ENCODE measurements at places on chromosomes 4 and X. TPM values are rescaled to one million over a fixed set of nuclear protein-coding genes. Genes with fewer than 3 reads are reported as not detected.

GDPD2 gene
- total RNA-seq = 0.26 TPM

SHISA3 gene
- total RNA-seq = 0.61 TPM

RS1 gene
- total RNA-seq = not detected

FRAS1 gene
- total RNA-seq = 0.05 TPM

ITGB1BP2 gene
- 6.3 TPM for total RNA-seq

BST1 gene
- 0.40 TPM for total RNA-seq

EVC2 gene
- total RNA-seq = 1.4 TPM

CXCL1 gene
- not detected for total RNA-seq

TRIM75 gene
- not detected for total RNA-seq

BTK gene
- 0.14 TPM for total RNA-seq

CFI gene
- total RNA-seq = not detected

C4orf51 gene
- not detected for total RNA-seq

MAGEB10 gene
- not detected for total RNA-seq

RASSF6 gene
- total RNA-seq = not detected

CXCL11 gene
- total RNA-seq = 0.40 TPM

FGF5 gene
- total RNA-seq = not detected

ADH1A gene
- total RNA-seq = not detected

TRPC5OS gene
- not detected for total RNA-seq

SPIN2A gene
- total RNA-seq = 0.89 TPM

PTCHD1 gene
- not detected for total RNA-seq

DUX4 gene
- not detected for total RNA-seq

MORF4L2 gene
- 130 TPM for total RNA-seq

FMR1 gene
- 55.1 TPM for total RNA-seq

WDR17 gene
- total RNA-seq = 0.26 TPM

SLBP gene
- total RNA-seq = 133 TPM

CCDC110 gene
- total RNA-seq = not detected

PRPS2 gene
- 77.8 TPM for total RNA-seq

C1QTNF7 gene
- total RNA-seq = not detected

AFF1 gene
- total RNA-seq = 67.5 TPM

TMSB15A gene
- total RNA-seq = 0.76 TPM

FATE1 gene
- not detected for total RNA-seq

ARX gene
- not detected for total RNA-seq

RPA4 gene
- total RNA-seq = 0.91 TPM

SSX2B gene
- not detected for total RNA-seq

CDX4 gene
- total RNA-seq = not detected

TMEM144 gene
- total RNA-seq = not detected

LIMCH1 gene
- not detected for total RNA-seq

UGT2B7 gene
- total RNA-seq = not detected

ASMT gene
- 1.2 TPM for total RNA-seq

NSG1 gene
- total RNA-seq = 3.4 TPM

ELF4 gene
- total RNA-seq = 36.2 TPM

AFAP1 gene
- total RNA-seq = 5.8 TPM

USP17L22 gene
- total RNA-seq = not detected

ARHGAP24 gene
- total RNA-seq = not detected

KIAA1210 gene
- not detected for total RNA-seq

TRAM1L1 gene
- not detected for total RNA-seq

IL13RA2 gene
- not detected for total RNA-seq

CT47A7 gene
- not detected for total RNA-seq

ATP2B3 gene
- not detected for total RNA-seq

RPS6KA3 gene
- total RNA-seq = 60.5 TPM

SNCA gene
- 1.6 TPM for total RNA-seq

ADGRL3 gene
- total RNA-seq = not detected

FHDC1 gene
- 0.12 TPM for total RNA-seq

CPLX1 gene
- total RNA-seq = 0.14 TPM
